ENCODE measurements at places on chromosomes 12 and 14.

DNA sequence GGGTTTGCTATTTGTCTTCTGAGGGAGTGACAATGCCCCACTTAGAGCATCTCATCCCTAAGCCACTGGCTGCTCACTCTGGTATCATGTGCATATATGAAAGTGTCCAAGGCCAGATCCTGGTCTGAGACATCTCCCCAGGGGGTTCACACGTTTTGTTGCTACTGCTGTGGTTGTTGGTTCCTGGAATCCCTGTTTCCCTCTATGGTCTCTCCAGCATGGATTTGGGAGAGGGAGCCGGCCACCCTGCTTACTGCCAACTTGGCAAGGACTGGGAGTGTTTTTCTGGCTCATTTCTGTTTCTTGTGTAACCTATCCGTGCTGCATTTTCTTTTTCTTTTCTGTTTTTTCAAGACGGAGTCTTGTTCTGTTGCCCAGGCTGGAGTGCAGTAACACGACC, 101.3 kb upstream of the MAX start:
- DNase-seq: no peak

DNA sequence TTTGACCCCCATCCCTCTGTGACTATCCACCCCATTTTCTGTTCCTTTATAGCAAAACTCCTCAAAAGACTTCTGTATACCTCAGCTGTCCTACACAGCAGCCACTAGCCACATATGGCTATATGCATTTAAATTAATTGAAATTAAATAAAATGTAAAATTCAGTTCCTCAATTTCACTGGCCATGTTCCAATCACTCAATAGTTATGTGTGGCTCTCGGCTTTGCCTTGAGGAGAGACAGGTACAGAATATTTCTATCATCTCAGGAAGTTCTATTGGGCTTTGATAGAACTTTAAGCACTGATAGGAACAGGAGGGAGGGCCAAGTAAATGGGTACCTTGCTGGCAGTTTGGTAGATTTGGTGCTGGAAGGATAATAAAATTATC, 280.3 kb upstream of the AMIGO2 start:
- no peak for DNase-seq

DNA sequence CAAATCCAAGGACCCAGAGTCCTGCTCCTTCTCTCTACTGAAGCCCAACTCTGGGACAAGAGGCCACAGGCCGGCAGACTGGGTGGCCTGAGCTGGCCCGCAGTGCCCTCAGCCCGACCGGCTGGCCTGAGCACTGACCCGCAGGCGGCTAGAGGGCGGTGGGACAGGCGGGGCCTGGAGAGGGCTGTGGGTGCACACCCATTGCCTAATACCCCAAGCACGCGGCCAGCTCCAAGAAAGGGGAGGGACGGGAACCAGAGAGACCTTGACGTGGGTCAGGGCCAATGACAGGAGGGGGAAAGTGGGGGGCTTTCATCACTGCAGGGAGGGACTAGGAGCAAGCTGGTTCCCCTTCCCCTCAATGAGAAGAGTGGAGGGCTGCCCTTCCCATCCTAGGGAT, 2.0 kb upstream of the WNT10B start:
- no peak for DNase-seq

GRCh38 chr14:90781344-90781761, 34.9 kb downstream of the TTC7B start:
- no peak for DNase-seq

DNA sequence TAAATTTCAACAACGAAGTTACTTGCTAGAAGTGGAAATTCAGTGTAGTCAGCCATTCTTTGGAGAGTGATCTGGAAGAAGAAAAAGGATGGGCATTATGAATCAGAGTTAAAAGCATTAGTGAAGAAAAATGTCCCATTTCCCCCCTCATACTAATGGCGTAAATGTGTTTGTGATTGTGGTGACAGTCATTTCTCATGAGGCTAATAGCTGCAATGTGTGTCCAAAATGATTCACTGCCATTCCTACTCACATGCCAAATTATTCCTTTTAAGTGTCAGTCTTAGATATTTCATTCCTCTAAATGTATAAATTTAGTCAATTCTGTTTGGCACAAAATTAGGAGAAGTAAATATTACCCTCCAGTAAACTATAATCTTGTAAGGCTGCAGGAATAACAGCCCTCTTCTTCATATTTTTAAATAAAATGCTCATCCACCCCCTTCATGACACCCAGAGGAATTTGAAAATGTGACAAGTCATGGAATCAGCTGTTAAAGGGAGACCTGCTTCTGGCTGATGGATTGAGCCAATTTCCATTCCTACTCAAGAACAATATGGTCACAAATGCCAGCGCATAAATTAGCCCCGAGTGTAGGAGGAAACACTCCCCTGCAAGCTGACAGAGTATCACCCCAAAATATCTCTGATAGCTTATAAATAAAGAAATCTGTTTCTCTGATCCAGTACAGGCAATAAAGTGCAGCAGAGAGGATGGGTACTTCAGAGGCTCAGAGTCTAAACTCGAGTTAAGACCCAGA, 912.3 kb upstream of the SEL1L start:
- DNase-seq: no peak

Measured in right renal cortex interstitium (tissue), 3 donors.